ENCODE measurements at places on chromosomes 4 and X. TPM values are rescaled to one million over a fixed set of nuclear protein-coding genes. Genes with fewer than 3 reads are reported as not detected.

- H3K36me3 ChIP-seq = peaks cover 7% of the 10 kb centered on the region
- H3K27ac ChIP-seq = no peak overlapping the region
- H3K4me1 ChIP-seq = no peaks in the 10 kb centered on the region
- no peaks in the 10 kb centered on the region for H3K27me3 ChIP-seq
- no peak overlapping the region for H3K4me3 ChIP-seq
Observed at GRCh38 chrX:130145123-130145522, 20.5 kb downstream of the AIFM1 start.

- H3K4me3 ChIP-seq = no peak overlapping the region
- H3K27ac ChIP-seq = no peak overlapping the region
- peak; percentile 65 for DNase-seq
- no peaks in the 10 kb centered on the region for H3K36me3 ChIP-seq
Observed at GRCh38 chrX:43949669-43950068, 23.5 kb downstream of the NDP start.

DNA sequence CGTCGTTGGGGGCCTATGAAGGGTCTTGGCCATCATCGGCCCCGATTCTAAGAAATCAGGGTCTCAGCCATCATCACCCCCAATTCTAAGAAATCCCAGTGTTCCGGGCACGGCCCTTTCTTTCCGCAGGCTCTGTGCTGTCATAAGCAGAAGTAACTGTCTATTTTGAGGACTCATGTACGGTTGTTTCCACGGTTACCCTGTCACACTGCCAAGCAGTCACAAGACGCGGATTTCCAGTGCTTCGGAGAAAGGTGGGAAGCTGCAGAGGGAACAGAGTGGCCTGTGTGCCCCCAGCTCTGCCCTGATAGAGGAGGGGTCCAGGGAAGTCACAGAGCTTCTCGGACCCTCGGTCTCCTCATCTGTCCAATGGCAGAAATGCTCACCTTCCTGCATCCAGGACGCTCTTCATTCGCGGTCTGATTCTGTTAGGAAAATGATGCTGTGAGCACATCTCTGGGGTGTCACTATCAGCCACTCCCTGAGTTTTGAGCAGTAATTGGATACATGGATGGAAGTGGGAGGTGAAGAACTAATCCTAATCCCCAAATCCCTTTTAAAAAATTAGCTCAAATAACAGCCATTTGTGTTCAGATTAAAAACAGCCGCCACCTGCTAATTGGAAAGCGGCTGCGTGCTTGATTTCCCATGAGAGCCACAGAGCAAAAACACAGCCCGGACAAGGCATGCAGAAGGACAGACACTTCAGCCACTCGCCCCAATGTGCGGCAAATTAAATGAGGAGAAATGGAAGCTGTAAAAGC lies 73.1 kb downstream of the WFS1 start:
- H3K4me3 ChIP-seq = no peak overlapping the region
- DNase-seq = peak; percentile 50
- no peaks in the 10 kb centered on the region for H3K27me3 ChIP-seq

- H3K27me3 ChIP-seq = no peaks in the 10 kb centered on the region
- H3K4me3 ChIP-seq = no peak overlapping the region
- no peak overlapping the region for H3K27ac ChIP-seq
- H3K4me1 ChIP-seq = no peaks in the 10 kb centered on the region
- DNase-seq = peak; percentile 7
Observed at GRCh38 chr4:180942367-180942916, 1300.8 kb upstream of the TENM3 start.

The UNC5C gene
- 33.2 TPM for total RNA-seq

The PABPC5 gene
- 15.2 TPM for total RNA-seq

- no peak overlapping the region for H3K4me3 ChIP-seq
- H3K4me1 ChIP-seq = no peaks in the 10 kb centered on the region
- no peak for DNase-seq
- no peak overlapping the region for H3K27ac ChIP-seq
- H3K27me3 ChIP-seq = no peaks in the 10 kb centered on the region
Observed at GRCh38 chr4:159150396-159150795, 47.5 kb downstream of the RAPGEF2 start.

DNA sequence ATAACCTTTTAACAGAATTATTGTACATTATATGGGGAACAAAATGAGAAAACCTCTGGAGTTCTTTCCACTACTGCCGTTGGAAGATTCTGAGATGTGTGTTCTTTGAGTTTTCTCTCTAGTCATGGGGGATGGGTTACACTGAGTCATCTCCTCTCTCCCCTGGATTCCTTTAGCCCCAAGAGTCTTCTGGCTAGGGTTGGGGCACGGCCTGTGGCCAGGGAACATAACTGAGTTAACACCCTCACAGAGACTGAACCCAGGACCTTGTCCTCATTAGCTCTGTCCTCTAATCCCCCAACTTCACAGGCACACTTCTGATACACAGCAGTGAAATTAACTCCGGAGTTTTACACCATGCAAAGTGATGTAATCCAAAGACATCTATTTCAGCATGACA lies 142.3 kb upstream of the F9 start:
- H3K27ac ChIP-seq = no peak overlapping the region
- peaks cover 2% of the 10 kb centered on the region for H3K27me3 ChIP-seq
- DNase-seq = no peak
- no peaks in the 10 kb centered on the region for H3K4me1 ChIP-seq

DNA sequence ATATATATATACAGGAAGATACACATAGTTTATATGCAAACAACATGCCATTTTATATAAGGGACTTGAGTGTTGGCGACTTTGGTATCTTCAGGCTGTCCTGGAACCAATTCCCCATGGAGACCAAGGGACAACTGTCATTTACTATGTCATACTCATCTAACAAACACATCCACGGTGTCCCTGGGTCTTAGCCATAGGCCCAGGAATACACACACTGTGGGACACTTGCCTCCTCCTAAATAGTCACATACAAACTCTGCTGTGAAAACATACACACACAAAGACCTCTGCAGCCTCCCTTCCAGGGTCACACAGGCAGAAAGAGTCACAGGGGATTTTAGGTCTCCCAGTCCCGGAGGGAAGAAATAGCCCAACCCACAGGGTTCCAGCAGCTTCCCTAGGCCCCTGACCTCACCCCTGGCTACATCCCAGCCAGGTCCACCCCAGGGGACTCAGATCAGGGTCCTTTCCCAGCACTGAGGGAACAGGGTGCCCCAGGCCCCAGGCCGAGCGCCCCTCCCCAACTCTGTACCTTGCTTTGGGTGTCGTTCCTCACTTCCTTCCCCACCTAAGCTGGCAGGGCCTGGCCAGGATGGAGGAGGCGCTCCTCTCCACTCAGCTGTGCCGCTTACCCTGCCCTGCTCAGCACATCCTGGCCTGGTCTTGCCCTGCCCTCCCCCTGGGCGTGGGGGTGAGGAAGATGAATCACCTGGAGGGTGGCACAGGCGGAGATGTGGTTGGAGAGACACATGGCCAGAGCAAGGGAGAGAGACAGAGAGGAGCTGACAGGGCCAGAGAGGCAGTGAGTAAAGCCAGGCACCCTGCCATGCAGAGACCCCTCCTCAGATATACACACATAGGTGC lies 21.8 kb downstream of the FGD1 start:
- peaks cover 10% of the 10 kb centered on the region for H3K4me1 ChIP-seq
- no peaks in the 10 kb centered on the region for H3K27me3 ChIP-seq
- no peak overlapping the region for H3K4me3 ChIP-seq
- no peak overlapping the region for H3K27ac ChIP-seq

DNA sequence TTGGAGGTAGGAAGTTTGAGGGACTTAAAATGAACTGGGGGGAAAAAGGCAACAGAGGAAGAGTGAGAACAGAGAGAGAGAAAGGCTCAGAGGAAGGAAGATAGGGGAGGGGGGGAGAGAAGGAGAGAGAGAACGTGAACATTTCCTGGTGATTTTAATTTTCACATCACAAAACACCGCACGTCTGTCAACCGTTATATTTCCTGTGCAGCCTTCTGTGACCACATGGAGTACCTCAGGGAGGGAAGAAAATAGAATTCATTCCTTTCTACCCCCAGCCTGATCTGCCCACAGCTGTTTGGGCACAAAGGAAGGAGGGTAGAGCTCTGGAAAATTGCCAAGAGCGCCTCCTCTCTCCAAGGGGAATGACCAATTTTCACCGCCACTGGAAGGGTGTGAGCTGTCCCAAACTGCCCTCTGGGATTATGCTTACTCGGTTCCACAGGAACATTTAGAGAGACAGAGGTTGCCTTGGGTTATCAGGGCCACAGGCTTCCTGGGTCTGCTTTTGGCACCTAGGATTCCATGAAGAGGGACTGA lies 135.7 kb upstream of the MAMLD1 start:
- no peaks in the 10 kb centered on the region for H3K4me1 ChIP-seq
- H3K27me3 ChIP-seq = peaks cover 7% of the 10 kb centered on the region
- no peak overlapping the region for H3K4me3 ChIP-seq
- H3K27ac ChIP-seq = no peak overlapping the region
- DNase-seq = no peak
- H3K36me3 ChIP-seq = no peaks in the 10 kb centered on the region

Data from spinal cord (tissue), 10 donors.